ENCODE measurements at places on chromosomes 13 and 19.

GRCh38 chr13:106243011-106243565, 292.4 kb downstream of the EFNB2 start:
- no peak for DNase-seq

DNA sequence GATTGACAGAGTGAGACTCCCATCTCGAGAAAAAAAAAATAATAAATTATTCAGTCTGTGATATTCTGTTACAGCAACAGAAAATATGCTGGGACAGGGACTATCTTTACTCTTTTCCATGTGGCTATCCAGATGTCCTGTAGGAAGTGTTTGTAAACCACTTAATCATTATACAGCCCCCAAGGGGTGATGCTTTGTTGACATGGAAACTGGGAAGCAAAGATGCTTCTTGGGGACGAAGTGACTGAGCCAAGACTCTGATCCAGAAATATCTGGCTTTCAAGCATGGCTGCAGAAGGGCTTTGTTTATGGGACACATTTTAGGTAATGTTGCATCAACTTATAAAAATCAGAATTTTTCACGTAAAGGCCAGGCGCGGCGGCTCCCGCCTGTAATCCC, 5.4 kb downstream of the ZNF8 start:
- no peak for DNase-seq

DNA sequence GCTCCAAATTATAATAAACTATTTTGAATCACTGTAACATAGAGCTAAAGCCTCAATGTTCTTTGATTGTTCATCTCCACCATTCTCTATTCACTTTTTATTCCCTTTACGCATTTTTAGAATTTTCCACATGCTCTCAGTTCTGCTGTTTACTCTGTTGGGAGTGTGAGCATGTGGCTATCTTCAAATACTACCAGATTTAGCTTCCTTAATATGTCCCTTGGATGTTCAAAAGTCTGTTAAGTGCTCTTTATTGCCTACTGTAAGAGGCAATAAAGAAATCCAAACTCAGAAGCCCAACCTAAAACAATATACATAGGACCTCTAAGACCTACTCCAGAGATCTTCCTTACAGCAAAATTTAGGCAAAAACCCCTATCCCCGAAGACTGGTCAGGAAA, 34.5 kb downstream of the MTMR6 start:
- no peak for DNase-seq

GRCh38 chr13:96730676-96731075, 263.6 kb downstream of the OXGR1 start:
- no peak for DNase-seq

DNA sequence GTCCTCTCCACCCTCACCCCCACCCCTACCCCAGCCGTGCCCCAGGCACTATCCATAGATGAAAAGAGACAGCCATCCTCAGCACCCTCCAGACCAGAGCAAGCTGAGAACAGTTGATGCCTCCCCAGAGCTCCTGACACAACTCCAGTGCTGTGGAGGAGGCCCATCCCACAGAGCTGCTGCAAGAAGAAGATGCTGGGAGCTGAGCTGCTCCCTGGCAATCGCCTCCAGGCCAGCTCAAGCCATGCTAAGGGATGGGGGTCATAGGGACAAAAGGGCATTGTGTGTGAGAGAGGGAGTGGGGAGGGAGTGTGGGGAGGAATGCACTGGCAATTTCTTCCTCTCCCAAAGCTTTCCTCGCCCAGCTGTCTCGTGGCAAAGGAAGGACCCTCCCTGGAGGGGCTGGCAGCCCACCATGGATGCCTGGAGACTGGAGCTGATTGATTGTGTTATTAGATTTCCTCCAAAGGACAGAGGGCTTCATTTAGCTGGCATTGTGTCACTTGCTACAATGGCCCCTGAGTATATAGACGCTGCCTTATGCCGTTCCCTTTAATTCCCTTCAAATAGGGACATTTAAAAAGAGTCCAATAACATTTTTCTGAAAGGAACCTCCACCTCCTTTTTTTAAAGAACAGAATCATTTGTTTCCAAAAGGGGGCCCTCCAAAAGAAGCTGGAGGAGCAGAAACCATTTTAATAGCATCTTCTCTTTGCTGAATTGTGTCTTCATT, 476.4 kb downstream of the FOXO1 start:
- DNase-seq, result no peak

DNA sequence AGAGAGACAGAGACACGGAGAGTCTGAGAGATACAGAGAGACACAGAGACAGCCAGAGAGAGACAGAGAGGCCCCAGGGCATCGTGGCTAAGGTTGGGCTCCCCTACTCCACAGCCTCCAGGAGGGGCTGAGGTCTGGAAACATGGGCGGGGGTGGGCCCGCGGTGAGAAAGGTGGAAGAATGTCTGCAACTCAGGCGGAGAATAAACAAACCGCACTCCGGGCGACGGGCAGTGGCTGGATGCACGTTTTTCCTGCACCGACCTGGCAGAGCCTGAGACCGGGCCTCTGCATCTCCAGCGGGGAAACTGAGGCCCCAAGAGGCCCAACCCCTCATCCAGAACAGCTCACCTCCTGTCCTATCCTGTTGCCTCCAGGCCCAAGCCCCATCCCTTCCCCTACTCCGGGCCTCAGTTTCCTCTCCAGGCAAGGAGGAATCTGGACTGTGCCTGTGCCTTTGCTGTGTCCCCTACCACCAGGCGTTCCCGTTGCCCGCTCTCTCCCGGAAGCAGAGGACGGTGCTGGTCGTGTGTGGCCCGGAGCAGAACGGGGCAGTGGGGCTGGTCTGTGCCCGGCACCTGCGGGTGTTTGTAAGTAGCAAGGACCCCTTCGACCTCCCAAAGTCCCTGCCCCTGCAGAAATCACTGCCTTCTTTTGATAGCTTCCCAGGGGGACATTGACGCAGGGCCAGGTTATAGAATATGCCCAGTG, 3.4 kb upstream of the CILP2 start:
- no peak for DNase-seq

GRCh38 chr19:20247016-20247683, 80.1 kb downstream of the ZNF486 start:
- no peak for DNase-seq

DNA sequence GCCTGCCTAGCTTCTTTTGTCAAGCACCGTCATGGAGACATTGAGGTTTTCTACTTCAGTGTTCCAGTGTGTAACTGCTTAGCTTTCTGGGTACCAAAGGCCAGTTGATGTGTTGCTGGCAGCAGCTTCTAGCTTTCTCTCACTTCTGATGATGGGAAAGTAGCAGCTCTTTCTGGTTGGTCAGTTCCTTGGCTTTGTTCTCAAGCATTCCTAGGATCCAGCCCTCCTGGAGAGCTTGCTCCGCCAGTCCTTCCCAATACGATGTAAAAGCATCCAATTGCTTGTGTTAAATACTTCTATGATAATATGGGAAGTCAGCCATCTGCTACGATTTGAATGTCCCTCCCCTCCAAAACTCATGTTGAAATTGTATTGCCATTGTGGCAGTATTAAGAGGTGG, 182.8 kb downstream of the UGGT2 start:
- no peak for DNase-seq

DNA sequence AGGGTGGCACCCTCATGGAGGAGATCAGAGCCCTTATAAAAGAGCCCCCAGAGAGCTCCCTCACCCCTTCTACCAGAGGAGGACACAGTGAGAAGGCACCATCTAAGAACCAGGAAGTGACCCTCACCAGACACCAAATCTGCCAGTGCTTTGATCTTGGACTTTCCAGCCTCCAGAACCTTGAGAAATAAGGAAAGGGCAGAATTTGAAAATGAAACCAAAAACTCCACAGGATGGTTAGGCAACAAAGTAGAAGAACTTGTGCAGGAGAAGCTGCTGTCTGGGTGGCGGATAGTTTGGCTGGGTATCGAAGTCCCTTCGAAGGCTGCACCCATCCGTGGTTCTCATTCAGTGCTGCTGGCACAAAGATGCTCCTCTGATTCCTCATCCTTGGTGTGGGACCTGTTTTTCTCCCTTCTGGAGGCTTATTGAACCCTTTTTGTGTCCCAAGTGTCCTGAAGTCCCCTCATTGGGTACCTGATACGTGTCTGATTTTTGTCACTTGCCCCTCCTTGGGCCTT, 130.8 kb downstream of the KDM4B start:
- no peak for DNase-seq

- DNase-seq, result no peak
Measured at GRCh38 chr13:38685974-38686576, 802 bp upstream of the FREM2 start.

- DNase-seq, result no peak
Measured at GRCh38 chr13:77891486-77891885, 27.1 kb downstream of the EDNRB start.

DNA sequence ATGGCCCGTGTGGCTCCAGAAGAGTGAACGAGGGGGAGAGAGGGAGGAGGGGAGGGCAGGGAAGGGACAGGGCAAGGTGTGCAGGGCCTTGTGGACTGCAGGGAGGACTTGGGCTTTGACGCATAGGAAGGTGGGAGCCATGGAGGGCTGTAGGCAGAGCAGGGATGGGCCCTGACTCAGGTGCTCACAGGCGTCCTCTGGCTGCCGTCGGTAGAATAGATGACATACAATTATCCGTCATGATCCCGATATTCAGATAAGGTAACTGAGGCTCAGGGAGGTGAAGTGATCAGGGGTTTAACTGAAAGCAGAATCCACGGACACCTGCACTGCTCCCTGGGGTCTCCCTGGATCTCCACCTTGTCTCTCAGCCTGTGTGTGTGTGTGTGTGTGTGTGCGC, 3.4 kb downstream of the C3 start:
- DNase-seq, result no peak

Measured in DMS 273 treated with DMSO at 0.1 percent for 48 hours (cell line).